Activated T-cell treated with anti-CD3 and anti-CD28 coated beads, Interleukin-2, amount 50 U/mL, for 4 hours (primary cell): ENCODE measurements at places on chromosomes 5 and 9. TPM values are rescaled to one million over a fixed set of nuclear protein-coding genes. Genes with fewer than 3 reads are reported as not detected.

HCN1 gene
- total RNA-seq, result not detected

DNA sequence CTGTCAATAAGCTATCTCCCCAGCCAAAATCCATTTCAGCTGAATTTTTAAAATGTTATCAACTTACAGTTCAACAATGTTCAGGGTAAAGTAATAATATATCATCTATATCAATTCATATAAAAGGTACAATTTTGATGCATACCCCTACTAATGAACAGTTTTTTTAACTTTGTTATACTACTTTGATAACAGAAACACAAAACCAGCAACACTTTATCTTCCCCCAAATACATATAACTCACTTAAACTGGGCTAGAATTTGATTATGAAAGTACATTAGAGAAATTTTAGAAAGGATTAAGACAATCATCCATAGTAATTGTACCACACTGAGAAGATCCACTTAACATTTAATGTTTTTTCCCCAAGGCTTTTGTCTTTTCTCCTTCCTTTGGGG, 5.1 kb downstream of the CDO1 start:
- no peak for DNase-seq

DNA sequence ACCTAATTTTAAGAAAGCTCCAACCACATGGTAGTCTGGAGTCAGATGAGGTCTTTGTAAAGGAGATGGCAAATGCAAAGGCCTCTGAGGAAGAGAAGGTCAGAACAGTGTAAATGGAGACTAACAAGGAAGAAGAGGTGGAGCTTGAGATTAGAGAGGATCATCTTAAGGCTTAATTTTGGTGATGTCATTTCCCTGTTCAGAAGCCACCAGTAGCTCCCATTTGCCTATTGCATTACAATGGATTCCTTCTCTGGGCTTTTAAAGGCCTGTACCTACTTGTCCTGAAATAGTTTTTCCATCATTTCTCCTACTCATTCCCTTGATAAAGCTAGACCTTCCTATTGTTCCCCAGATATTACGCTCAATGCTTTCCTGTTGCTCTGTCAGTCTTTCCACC, 16.1 kb downstream of the PCSK5 start:
- DNase-seq, result no peak

- DNase-seq, result no peak
These were observed 45.4 kb downstream of the FGF1 start for GRCh38 chr5:142640316-142641005.

DNA sequence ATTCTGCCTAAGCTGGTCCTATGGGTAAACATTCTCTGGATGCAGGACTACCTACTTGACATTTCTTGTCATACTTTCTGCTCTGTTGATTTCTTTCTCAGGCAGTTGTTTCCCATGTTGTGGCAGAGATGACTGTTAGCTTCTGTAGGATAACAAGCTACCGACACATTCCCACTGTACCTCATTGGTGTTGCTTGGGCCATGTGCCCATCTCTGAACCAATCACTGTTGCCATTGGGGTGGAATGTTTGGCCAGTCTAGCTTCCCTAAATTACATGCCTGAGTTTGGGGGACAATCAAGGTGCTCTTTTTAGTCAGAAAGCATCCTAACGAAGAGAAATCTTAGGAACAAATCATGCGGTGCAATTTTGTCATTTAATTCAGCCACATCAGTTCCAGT, 212.0 kb downstream of the KDM4C start:
- no peak for DNase-seq
